Cerebellar cortex (tissue), 1 donor: ENCODE measurements at places on chromosomes 11 and 22.

DNA sequence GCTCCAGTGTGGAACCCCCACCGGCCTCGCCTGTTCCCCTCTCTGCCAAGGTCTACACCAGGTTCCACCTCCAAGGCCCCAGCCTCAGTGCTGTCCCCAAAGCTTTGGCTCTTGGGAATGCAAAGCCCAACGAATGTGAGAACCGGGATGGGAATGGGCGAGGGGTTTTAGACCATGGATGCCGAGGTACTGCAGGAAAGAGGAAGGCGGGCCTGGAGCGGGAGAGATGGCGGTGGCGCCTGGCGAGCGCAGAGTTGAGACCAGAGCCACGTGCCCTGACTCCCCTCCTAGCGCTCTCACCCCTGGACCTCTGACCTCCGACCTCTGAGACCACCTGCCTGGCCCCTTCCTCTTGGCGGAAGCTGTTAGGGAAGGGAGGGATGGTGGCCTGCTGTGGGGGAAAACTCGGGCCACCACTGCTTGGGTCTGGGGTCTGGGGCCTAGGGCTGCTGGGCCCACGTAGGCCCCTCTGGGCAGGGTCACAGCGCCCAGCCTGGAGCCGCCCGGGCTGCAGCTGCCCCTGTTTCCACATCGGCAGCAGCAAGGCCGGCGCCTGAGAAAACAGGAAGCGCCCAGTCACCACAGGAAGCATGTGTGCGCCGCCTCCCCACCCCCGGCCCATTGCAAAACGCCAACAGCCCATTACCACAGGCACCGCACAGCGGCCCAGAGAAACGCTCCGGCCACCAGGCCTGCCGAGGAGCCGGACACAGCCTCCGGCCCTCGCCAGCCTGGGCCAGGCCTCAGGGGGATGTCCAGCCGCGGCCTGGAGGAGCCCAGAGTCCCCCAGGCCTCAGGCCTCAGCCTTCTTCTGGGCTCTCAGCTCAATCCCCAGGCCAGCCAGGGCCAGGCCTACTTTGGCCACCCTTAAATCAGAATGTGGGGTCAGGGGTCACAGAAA lies 13.8 kb upstream of the SLC39A13 start:
- no peak for DNase-seq

- DNase-seq = peak; percentile 67
Observed at GRCh38 chr11:62398011-62398994, 20.5 kb upstream of the SCGB1A1 start.

- peak; percentile 89 for DNase-seq
Observed at GRCh38 chr22:19607192-19608002, 83.2 kb upstream of the CLDN5 start.

- no peak for DNase-seq
Observed at GRCh38 chr11:68468217-68468828, 7.8 kb downstream of the PPP6R3 start.

DNA sequence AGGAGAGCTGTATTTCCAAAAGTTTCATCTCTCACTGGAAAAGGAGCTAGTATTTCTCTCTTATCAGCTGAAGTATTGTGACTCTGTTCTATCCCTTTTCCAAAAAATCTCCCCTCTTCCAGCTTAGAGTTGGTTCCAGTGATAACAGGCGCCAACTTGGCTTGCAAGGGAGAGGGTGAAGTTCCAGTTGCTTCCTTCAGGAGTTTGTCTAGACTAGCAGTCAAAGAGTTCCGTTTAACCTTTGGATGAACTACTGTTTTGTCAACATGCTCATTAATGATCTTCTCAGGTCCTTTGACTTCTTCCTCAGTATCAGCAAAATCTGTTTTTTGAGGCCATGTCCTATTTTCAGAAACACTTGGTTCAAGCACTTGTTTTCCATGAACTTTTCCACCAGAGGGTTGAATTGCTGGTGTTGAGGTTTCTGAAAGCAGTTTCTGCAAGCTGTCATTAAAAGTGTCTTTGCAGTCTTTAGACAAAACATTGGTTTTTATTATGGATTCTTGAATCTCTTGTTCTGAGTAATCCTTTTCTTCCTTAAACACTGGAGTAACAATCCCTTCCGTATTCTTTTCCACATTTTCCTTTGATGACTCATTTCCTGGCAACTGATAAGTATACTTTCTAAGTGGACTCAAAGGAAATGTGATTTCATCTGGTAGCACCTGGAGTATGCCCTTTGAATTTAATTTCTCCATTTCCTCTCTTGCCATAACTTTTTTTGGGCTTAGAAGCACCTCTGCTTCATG lies 39.7 kb upstream of the CCDC89 start:
- DNase-seq = no peak

GRCh38 chr11:85062659-85063058 lies 564.5 kb downstream of the DLG2 start:
- DNase-seq = no peak

- peak; percentile 33 for DNase-seq
Observed at GRCh38 chr22:49770547-49771265, 57.0 kb downstream of the BRD1 start.

DNA sequence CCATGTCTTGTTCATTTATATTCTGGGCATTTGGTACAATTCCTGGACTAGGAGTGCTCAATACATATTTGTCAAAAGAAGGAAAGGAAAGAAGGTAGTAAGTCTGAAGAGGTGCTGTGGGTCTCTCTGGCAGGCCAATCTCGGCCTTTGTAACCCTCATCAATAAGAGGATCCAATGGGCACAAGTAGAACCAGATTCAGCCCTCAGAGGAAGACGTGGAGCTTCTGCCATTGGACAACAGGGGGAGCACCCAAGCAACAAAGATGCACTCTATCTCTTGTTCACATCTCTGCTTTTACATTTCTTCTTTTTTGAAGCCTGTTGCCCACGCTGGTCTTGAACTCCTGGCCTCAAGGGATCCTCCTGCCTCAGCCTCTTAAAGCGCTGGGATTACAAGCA lies 2.2 kb upstream of the VPS11 start:
- peak; percentile 37 for DNase-seq

- no peak for DNase-seq
Observed at GRCh38 chr22:37043828-37044538, 7.6 kb upstream of the KCTD17 start.

- DNase-seq = peak; percentile 75
Observed at GRCh38 chr22:29872144-29872893, 10.7 kb upstream of the MTMR3 start.

GRCh38 chr11:78564490-78565467 lies 9.9 kb downstream of the NARS2 start:
- peak; percentile 70 for DNase-seq

- DNase-seq = peak; percentile 91
Observed at GRCh38 chr22:33455036-33455435, 396.9 kb upstream of the SYN3 start.

GRCh38 chr11:95335989-95336388 lies 105.0 kb upstream of the SESN3 start:
- DNase-seq = no peak

DNA sequence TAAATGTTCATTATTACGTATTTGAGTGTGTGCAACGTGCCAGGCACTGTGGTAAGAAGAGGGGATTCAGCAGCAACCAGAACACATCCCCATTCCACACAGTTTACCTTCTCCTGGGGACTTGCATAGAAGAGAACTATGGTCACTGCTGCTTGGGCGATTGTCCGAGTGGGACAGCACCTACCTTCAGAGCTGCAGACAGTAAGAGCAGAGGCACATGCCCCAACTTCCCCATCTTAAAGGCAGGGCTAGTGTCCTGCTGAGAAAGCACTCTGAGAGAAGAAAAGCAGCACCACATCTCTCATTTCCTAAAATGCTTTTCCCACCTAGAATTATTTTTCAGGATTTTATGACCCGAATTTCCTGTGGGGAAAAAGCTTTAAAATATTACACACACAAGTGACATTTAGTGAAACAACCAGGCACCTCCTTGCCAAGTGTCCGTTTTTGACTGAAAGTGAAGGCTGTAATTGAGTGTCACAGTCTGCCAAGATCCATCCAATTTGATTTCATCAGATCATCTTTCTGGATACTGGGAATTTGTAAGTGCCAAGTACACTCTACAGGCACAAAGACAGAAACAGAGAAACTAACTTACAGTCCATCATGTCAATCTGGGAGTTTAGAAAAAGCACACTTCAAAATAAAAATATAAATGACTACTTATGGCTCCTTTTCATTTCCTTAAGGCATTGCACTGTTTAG lies 24.6 kb downstream of the TRAF6 start:
- no peak for DNase-seq

GRCh38 chr22:48182846-48183805 lies 1420.7 kb downstream of the TBC1D22A start:
- DNase-seq = no peak

DNA sequence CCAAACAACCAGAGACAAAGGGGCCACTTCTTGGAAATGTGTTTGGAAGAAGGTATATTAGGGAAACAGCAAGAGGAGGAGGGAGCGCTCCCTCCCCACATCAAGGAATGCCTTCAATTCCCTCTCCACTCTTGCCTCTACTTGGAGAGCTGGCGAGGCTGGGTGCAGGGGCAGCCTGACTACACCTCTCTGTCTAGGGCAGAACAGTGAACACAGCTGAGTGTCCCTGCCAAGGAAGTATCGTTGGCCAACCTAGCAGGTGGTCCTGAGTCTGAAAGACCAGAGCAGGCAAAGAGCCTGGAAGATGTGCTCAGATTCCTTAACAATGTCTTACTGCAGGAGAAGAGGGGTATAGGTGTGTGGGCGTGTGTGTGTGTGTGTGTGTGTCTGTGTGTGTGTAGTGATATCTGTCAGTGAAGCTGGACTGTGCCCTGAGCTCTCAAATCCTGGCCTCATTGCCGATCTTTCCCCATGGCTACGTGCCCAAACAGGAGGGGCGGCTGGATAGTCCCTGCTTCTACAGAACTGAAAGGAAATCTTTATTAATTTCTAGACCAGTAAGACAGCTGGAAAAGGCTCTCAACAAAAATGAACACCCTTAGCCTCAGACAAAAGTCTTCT lies 46.8 kb downstream of the PAMR1 start:
- peak; percentile 8 for DNase-seq

GRCh38 chr11:133951327-133952198 lies 5.2 kb downstream of the IGSF9B start:
- peak; percentile 86 for DNase-seq

GRCh38 chr11:47329431-47329986 lies 23.0 kb downstream of the MYBPC3 start:
- DNase-seq = no peak
